ENCODE measurements at places on chromosomes 1 and 21.

DNA sequence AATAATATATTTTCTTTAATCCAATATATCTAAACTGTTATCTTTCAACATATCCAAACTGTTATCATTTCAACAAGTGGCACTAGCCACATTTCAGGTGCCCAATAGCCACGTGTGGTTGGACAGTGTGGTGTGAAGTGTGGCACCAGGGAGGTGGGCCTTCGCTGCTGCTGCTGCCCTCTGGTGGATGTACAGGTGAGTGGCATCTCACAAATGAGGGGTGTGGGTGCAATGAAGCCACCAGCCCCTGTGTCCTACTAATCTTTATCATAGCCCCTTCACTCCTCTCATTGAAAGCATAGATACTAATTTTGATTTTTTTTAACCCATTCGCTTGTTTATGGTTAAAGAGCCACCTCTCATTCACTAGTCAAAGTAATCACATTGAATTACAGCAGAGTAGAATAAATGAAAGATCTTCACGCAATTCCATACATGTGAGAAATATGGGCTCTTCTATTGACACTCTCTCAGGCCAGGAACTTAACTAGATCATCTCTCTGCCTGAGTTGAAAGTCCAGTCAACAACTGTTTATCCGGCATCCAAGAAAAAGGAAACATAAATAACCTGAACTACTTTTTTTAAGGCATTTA lies 499.2 kb downstream of the OMA1 start:
- DNase-seq: peak; percentile 11

- no peak for DNase-seq
Measured at GRCh38 chr1:34603594-34603993, 151.3 kb upstream of the GJB5 start.

GRCh38 chr1:50620680-50621329 lies 197.6 kb upstream of the DMRTA2 start:
- peak; percentile 28 for DNase-seq

GRCh38 chr1:194935864-194936263 lies 1672.4 kb downstream of the KCNT2 start:
- no peak for DNase-seq

Measured in 8988T (cell line).